ENCODE measurements at places on chromosomes 16 and 17.

- DNase-seq, result no peak
Observed at GRCh38 chr17:48113201-48113676, 5.7 kb downstream of the SNX11 start.

DNA sequence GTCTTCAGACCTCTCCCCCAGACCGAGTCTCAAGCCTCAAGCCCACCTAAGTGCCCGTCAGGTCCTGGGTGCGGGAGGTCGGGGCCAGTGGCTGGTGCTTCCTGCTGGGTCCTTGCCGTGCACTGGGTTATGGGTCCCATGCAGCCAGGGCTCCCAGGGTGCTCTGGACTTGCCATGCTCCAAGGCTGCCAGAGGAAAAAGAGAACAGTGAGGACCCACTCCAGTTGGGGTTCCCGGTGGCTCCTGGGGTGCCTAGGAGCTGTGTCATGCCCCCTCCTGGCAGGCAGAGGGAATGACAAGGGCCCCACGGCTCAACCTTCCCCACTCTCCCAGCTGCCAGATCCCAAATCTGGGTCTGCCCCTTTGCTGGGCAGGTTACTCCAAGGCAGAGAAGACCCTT is 3.8 kb downstream of the SNX20 start:
- DNase-seq, result no peak

DNA sequence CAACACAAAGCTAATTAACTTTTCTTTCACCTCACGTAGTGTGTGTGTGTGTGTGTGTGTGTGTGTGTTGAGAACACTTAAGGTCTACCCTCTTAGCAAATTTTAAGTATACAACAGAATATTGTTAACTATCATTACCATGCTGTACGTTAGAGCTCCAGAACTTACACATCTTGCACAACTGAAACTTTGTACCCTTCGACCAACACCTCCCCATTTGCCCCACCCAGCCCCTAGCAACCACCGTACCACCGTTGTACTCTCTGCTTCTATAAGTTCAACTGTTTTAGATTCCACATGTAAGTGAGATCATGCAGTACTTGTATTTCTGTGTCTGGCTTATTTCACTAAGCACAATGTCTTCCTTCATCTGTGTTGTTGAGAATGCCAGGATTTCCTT is 28.1 kb upstream of the MLYCD start:
- DNase-seq, result no peak

GRCh38 chr17:9817086-9817485 is 4.8 kb downstream of the GSG1L2 start:
- DNase-seq, result peak; percentile 70

GRCh38 chr17:9217151-9218056 is 196.1 kb downstream of the NTN1 start:
- peak; percentile 81 for DNase-seq

DNA sequence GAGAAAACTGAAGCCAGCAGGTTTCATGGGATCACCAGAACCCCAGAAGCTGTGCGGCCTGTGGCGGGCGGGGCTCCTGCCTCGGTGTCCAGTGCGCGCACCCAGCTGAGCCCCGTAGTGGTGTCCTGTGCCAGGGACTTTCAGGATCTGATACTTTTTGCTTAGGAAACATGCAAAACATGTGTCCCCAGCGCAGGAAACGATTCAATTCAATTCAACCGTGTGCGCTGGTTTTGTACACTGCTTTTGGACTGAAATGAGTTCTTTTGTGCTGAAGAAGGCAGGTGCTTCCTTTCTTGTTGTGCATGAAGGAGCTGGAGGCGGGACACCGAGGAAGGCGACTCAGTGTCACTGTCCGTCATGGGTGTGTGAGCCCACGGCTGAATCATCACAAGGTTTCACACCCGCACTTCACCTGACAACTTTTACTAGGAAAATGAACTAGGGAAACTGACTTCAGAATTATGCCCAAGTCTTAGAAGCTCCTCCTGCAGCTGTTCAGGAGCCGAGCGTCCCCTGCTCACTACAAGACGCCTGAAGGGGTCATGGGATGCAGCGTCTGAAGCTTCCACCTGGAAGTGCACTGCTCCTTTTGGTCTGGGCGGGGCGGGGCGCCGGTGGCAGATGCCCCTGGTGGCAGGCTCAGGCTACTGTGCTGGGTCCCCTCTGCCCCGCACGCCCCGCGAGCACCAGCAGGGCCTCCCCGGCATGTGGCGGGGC is 31.4 kb upstream of the ZNF750 start:
- no peak for DNase-seq

- DNase-seq, result no peak
Observed at GRCh38 chr17:64056269-64057005, 36.0 kb upstream of the ICAM2 start.

GRCh38 chr16:30821891-30822290 is 34.9 kb upstream of the ZNF629 start:
- no peak for DNase-seq
